Kidney (tissue), 22 donors: ENCODE measurements at places on chromosomes 13 and 19. TPM values are rescaled to one million over a fixed set of nuclear protein-coding genes. Genes with fewer than 3 reads are reported as not detected.

The DCT gene
- 0.11 TPM for polyA plus RNA-seq

The LILRB3 gene
- polyA plus RNA-seq = 1.4 TPM

The IRGC gene
- not detected for polyA plus RNA-seq

The NLRP9 gene
- polyA plus RNA-seq = not detected

The OR4F17 gene
- not detected for polyA plus RNA-seq

The ZNF100 gene
- polyA plus RNA-seq = 1.1 TPM

The CBLC gene
- polyA plus RNA-seq = 8.2 TPM

The OR7A17 gene
- polyA plus RNA-seq = not detected

The C19orf18 gene
- polyA plus RNA-seq = 1.7 TPM

The PCSK4 gene
- 5.5 TPM for polyA plus RNA-seq

The ZNF865 gene
- polyA plus RNA-seq = 5.8 TPM

The SIGLEC10 gene
- polyA plus RNA-seq = 0.34 TPM

The C1QTNF9 gene
- polyA plus RNA-seq = not detected

The RFPL4A gene
- polyA plus RNA-seq = not detected

The FBN3 gene
- polyA plus RNA-seq = 0.56 TPM

The COL4A2 gene
- polyA plus RNA-seq = 126 TPM

The SEMA6B gene
- polyA plus RNA-seq = 2.6 TPM

The KIRREL2 gene
- 0.82 TPM for polyA plus RNA-seq
